NCI-H69 (cell line): ENCODE measurements at places on chromosomes 13 and 19.

DNA sequence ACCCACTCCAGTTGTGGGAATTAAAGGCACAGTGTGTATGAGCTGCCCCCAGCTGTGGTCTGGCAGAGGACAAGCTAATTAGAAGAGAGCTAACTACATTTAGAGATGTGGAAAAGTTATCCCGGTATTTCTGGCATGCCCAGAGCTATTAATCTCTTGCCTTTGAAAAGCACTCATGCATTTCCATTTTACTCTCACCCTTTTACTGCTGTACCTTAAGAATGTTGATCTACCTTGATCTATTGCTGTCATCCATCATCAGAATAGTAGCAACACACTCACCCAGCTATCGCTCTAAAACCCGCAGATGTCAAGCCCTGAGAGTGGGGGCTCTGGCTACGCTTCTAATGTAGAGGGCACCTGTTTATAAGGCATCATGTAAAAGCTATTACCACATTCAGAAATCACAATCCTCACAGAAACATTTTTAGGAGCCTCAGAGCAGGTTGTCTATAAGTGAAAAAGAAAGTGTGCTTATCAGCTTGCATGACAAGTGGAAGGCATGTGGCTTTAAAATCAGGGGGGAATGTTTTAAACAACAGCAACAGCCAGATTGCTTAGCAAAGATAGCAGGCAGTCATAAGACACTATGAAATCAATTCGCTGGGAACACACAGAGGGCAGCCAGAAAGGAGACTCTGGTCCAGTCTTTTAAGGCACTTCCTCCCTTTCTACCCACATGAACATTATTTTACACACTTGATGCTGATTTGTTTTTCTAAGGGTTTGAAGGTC is 224.2 kb upstream of the IRS2 start:
- no peak for DNase-seq

DNA sequence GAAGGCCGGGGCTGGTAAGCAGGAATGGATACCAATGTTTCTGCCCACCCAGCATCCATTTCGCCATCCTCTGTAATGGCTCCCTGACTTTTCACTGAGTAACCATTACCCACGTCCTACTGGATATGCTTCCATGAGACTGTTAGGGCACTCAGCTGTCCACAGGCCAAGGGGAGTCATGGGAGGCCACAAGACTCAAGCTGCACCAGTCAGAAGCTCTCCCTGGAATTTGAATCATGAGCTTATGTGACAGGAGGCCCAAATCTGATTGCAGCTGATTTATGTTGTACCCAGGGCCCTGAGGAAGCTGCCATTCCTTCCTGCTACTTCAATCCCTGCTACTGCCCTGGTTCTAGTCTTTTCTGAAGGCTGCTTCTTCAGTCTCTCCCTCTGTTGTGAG is 28.3 kb downstream of the DEDD2 start:
- DNase-seq, result no peak

GRCh38 chr19:10027158-10027997 is 14.1 kb downstream of the RDH8 start:
- DNase-seq, result peak; percentile 95

- DNase-seq, result peak; percentile 80
Measured at GRCh38 chr13:30124131-30124768, 183.1 kb downstream of the KATNAL1 start.

DNA sequence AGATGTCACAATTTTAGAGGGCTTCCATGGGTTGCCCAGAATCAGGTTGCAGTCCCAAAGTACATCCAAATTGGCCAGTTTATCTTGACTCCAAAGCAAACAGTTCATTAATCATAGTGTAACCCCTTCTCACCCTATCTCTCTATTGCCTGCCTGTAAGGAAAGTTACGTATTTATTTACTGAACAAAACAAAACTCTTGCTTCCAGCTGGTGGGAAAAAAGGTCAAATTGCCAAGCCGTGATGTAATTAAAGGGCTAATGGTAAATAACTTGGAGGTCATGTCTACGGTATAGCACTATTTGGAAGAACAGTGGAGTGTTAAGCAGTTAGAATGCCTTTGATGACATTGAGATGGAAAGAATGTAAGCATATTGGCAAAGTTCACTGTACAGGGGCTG is 214.0 kb downstream of the DLEU7 start:
- DNase-seq, result peak; percentile 67

GRCh38 chr13:37365496-37365895 is 233.1 kb downstream of the POSTN start:
- no peak for DNase-seq

DNA sequence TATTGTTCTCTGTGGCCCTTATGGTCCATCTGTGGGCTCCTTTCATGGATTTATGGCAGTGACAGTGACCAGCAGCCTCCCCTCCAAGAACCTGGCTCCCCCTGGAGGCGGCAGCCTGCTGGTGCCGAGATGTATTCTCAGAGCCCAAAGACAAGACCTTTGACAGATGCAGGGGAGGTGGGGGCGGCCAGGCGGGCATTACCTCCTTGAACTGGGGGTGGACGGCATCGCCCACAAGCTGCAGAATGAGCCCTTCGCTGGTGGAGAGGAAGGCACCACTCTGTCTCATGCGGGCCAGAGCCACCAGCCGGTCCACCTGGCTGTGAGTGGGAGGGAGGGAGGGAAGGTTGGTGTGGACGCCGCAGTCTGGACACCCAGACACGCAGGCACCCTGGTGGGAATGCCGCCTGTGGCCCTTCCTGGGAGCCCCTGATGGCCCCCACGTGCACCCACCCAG is 6.6 kb downstream of the ISOC2 start:
- peak; percentile 70 for DNase-seq

DNA sequence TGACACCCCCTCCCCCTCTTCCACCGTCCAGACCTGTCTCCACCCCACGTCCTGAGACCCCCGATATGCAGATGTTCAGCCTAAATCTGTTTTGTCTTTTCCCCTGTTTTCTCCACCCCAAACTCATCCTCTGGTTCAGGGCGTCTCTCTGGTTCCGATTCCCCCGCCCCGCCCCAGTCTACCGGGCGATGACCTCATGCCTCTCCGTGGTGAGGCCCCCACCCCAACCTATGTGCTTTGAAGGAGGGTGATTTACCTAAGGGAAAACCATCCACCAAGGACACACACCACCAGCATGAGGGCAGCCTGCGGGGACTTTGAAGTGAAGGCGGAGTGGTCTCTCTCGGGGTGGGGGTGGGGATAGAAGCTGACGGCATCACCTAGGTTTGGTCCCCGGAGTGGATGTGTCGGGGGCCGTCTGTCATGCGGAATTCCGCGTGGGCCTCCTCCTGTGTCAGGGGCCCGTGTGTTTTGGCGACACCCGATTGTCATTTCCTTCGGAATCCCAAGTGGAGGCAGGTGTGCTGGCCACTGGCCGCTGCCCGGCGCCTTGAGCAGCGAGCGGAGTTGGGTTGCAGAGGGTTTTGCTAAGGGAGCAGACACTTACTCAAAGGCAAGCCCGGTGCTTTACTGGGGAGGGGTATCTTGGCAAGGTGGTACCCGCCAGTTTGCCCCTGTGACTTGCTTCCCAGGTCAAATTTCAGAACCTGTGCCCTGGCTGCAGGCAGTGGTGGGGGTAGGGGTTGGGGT is 1.4 kb downstream of the FZR1 start:
- peak; percentile 60 for DNase-seq

DNA sequence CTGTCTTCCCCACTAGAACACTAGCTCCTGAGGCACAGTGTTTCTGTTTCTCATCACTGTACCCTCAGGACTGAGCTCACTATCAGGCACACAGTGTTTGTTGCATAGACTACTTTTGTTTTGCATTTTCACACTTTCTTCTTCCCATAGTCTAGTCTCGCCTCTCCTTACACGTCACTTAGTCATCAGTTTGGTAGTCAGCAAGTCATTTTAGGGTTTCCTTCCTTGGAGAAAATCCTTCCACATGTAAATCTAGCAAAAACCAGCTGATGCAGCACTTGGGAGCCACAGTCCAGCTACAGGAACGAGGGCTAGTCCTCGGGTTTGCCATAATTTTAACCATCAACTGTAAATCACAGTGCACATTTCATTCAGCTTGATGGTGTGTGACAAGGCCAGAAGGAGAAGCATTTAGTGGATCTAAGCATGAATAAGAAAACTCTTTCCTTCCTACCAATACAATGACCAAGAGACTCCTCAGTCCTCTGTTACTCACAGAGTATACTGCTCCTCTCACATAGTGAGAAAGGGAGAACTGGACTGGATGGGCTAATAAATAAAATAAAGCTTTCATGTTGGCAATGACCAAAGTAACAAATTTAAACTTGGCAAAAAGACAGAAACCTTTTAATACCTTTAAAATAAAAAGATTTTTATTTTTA is 221.0 kb downstream of the KLF12 start:
- DNase-seq, result no peak

GRCh38 chr13:87814403-87814802 is 143.2 kb downstream of the SLITRK5 start:
- peak; percentile 29 for DNase-seq

GRCh38 chr19:5238700-5239099 is 101.9 kb downstream of the PTPRS start:
- no peak for DNase-seq

GRCh38 chr19:867301-867793 is 7.9 kb downstream of the CFD start:
- peak; percentile 92 for DNase-seq

GRCh38 chr13:80050252-80050651 is 290.7 kb downstream of the SPRY2 start:
- no peak for DNase-seq

GRCh38 chr13:19794631-19795030 is 11.9 kb upstream of the PSPC1 start:
- DNase-seq, result no peak

- no peak for DNase-seq
Measured at GRCh38 chr13:21016487-21016886, 44.9 kb downstream of the LATS2 start.

- DNase-seq, result no peak
Measured at GRCh38 chr19:1615156-1615765, 10.0 kb upstream of the UQCR11 start.

DNA sequence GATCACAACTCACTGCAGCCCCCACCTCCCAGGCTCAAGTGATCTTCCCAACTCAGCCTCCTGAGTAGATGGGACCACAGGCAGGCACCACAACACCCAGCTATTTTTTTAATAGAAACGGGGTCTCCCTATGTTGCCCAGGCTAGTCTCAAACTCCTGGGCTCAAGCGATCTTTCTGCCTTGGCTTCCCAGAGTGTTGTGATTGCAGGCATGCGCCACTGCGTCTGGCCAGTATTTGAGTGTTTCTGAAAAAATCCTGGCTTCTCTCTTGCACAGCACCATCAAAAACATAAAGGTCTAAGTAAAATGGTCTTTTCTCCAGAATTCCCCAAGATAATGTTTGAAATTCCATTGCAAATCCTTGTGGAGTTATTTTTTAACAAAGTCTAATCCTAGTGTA is 47.8 kb downstream of the ELF1 start:
- DNase-seq, result no peak

DNA sequence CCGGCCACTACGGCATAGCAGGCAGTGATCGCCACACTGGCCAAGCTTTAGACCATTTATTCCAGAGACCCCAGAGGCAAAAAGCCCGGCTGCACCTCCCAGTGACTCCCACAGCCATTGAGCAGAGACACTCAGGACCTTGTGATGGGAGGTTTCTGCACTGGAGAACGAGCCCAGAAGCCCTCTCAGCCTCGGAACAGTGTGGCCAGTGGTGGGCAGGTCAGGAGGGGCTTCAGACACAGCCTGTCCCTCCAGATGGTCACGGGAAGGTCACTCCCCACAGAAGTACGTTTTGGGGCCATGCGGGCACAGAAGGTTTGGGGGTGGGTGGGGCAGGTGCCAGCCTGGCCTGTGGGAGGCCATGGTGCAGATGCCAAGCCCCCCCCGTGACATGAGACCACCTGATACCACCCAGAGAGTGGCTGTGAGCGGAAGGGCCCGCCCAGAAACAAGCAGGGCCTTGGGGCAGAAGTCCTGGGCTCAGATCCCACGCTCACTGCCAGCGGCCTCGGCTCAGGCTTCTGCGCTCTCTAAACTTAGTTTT is 599 bp upstream of the F10 start:
- no peak for DNase-seq

- no peak for DNase-seq
Measured at GRCh38 chr19:38686530-38686888, 39.1 kb downstream of the ACTN4 start.

DNA sequence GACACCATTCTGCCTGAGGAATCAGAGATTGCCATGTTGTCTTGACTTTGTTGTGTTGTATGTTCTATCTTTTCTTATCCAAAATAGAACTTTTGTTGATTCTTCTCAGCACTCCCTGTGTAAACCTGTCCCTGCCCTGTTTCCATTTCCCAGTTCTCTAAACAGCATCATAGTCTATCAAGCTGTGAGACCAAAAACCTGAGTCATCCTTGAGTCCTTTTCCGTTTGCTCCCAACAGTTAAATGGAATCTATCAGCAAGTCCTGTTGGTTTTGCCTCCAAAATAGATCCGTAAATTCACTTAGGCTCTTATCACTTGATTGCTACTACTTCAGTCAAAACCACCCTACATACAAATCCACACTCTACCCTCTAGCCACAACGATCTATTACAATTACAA is 667.1 kb downstream of the PCDH9 start:
- DNase-seq, result no peak

GRCh38 chr19:54480051-54480450 is 7.0 kb upstream of the CDC42EP5 start:
- no peak for DNase-seq

DNA sequence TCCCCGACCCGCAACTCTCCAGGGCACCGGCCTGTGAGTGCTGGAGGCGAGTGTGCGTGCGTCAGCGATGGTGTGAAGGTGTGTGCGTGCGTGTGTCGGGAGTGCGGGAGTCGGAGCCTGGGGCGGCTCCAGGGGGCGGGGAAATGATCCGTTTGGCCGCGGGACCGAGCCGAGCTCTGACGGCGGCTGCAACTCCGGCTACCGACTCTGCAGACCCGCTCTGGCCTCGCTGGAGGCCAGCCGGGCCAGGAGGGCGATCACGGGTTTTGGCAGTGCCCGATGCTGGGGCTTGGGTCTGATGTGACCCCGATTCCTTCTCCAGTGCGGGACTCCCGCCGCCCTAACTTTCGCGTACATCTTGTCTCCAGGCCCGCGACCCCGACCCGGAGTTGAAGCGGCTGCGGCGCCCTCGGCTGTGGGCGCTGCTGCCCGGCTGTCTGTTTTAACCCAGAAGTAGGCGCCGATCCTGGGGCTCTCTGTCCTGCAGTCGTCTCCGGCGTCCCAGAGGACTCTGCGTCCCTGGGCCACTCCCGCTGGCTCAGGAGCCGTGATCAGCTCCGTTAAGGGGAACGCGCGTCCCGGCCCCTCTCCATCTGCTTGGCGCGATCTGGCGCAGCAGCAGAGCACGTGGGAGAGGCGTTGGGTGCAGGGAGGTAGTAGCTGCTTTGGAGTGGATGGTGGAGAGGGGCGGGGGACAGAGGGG is 1.2 kb downstream of the CHST8 start:
- no peak for DNase-seq

DNA sequence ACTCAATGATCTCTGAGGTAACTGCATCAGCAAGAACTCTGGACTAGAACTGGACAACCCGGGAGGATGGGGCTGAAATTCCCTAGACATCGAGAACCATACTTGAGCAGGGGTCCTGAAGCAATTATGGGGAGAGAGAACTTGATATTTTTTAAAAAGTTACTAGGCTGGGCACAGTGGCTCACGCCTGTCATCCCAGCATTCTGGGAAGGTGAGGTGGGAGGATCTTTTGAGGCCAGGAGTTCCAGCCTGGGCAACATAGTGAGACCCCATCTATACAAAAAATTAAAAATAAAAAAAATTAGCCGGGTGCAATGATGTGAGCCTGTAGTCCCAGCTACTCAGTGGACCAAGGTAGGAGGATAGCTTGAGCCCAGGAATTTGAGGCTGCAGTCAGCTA is 2.3 kb upstream of the DNAJB1 start:
- no peak for DNase-seq

GRCh38 chr19:12995596-12996405 is 526 bp downstream of the NFIX start:
- peak; percentile 74 for DNase-seq

GRCh38 chr13:49441846-49442245 is 2.0 kb downstream of the CAB39L start:
- no peak for DNase-seq
